ENCODE measurements at places on chromosomes 1 and 21.

DNA sequence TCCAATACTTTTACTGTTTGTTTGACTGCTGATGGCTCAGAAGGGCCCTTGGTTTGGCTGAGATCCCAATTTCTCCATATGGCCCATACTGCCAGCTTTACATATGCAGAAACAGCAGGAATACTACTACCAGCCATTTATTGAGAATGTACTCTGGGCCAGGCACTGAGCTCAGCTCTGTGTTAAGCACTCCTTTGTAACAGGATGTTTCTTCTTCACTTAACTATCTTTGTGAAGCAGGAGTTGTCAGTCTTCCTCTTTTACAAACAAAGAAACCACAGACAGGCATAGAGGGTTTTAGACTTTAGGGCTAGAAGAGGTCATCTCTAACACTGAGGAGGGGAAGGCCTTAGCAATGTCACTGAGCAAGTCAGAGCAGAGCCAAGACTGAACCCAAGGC lies 8.3 kb downstream of the HMGCL start:
- DNase-seq = no peak

DNA sequence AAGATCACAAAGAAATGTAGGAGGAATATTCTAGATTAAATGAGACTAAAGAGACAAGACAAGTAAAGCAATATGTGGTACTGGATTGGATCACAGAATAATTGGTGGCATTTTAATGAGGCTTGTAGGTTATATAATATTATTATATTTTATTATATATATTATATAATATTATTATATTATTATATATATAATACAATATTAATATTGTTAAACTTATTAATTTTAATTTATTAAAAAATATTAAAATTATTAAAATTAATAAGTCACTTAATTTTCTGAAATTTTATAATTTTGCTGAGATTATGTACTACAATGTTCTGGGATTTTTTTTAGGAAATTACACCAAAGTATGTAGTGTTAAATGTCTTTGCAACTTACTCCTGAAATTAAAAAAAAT lies 311.9 kb downstream of the COL11A1 start:
- no peak for DNase-seq

DNA sequence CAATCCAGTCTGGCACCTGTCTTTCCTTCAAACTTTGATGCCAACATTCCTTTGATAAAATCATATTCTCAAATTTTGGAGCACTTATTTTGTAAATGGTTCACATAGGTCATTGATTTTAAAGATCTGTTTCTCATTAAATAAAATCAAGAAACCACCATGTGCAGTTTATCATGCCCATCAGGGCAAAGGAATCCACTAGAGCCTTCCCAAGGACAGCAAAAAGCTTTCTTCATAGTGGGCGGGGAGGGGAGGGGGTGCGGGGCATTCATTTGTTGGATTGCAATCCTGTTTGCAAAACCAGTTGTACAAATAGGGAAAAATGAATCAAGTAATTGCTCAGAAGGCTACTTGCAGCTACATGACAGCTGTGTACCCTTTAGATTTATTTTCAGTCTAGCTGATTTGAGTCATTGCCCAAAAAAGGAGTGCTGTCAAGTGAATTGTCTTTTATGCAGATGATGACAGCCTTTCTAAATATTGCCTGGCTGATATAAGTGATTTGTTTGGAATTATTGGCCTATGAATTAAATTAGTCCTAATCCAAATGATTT lies 23.0 kb downstream of the LRRC8B start:
- DNase-seq = peak; percentile 86

GRCh38 chr1:183675381-183675780 lies 22.3 kb upstream of the APOBEC4 start:
- DNase-seq = no peak

DNA sequence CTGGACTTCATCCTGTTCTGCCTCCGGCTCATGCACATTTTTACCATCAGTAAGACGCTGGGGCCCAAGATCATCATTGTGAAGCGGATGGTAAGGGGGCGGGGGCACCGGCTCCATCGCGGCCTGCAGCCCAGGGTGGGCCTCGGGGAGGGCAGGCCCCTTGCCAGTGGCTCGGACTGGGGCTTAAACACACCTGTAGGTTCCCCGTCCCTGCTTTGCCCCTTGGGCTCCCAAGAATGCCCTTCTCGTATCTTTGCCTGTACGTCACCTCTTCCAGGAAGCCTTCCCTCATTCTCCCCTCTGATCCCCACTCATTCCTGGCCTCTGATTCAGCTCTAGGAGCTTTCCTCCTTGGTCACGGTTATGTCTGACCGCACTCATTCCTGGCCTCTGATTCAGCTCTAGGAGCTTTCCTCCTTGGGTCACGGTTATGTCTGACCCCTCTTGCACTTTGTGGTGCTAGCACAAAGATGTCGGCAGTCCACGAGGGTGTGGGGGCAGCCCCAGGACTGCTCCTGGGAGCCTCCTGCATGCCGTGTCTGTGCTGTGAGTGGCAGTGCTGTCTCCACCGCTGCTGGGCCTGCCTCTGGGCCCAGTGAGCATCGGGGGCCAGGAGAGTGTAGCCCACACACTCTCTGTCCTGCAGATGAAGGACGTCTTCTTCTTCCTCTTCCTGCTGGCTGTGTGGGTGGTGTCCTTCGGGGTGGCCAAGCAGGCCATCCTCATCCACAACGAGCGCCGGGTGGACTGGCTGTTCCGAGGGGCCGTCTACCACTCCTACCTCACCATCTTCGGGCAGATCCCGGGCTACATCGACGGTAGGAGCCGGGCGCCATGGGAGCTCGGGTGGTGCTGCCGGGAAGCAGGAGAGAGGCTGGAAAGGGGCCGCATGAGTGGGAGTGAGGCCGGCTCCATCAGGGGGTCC lies 49.1 kb upstream of the LRRC3 start:
- DNase-seq = no peak

All from adrenal gland (tissue), 19 donors.